GM19239 (cell line): ENCODE measurements at places on chromosomes 13 and 19.

- no peak for DNase-seq
These were observed 44.8 kb upstream of the FLT1 start for GRCh38 chr13:28539625-28540286.

DNA sequence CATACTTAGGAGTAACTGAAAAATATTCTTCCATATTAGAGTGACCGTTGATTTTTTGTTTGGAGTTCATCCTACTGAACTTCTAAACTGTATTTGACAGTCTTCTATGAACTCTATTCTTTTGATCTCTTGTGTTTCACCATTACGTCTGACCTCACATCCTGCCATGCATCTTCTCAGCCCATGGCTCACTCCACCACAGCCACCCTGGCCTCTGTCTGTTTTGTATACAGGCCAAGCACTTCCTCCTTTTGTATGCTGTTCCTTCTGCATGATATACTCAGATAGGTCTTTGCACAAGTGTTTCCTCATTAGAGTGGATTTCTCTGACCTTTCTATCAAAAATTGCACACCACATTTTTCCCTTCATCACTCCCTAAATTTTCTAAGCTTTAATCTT, 119.9 kb downstream of the MAB21L1 start:
- no peak for DNase-seq

DNA sequence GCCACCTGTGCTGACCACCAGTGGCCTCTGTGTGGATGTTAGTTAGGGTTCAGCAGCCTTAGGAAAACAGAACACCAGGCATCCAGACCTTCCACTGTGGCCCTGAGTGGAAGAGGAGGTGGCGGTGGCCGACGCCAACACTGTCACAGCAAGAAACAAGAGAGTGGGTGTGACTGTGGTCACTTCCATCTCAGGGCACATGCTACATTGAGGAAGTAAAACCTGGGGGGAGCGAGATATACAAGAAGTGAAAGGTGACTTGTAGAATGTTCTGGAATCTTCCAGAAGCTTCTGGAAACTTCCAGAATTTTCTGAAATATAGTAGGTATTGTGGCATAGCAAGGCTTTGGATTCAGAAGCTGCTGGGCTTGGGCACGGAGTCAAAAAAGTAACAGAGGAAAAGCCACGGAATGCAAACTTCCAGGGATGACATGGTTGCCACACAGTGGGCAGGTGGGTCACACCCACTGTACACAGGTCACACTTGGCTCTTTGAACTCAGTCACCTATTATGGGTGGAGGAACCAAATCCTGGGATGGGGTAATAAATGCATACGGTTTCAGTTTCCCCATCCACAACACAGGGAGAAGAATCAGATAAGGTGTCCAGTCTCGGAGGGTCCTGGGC, 24.3 kb downstream of the GNG7 start:
- DNase-seq = peak; percentile 65

DNA sequence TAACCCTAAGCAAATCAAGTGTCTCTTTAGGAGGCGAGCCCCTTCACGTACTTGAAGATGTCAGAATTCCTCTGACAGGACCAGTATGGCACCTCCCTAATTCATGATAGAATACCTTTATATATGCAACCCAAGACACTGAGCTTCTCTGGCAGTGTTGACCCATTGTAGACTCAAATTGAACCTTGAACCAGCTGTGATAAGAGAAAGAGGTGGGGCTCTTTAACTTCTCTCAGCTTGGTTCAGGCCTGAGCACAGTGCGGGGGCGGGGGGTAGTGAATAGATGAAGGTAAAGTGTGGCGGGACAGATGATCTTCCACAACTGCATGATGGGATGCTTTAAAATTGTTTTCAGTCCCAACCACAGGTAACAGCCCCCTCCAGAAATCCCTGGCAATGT, 12.1 kb downstream of the MBNL2 start:
- no peak for DNase-seq

DNA sequence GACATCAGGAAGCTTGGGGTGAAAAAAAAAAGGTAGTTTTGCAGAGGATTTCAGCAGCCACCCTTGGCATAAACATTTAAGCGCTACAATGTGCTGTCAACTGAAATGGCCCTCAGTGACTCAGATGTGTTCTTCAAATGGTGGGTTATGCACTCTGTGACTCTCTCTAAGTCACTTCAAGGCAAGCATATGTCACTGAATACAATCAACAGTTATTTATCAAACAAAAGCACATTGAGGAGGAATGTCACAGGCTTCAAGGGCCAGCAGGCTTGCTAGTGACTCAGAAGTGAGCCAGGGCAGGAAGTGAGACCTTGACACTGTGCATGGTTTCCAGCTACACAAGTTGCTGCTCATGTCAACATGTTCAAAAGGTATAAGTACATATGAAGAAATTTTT, 523.7 kb upstream of the HTR2A start:
- no peak for DNase-seq

GRCh38 chr19:17499648-17500446, 11.6 kb upstream of the PGLS start:
- DNase-seq = no peak

GRCh38 chr19:20367811-20368294, 197.7 kb downstream of the ZNF737 start:
- no peak for DNase-seq

GRCh38 chr13:27605610-27606200, 14.6 kb downstream of the LNX2 start:
- no peak for DNase-seq

DNA sequence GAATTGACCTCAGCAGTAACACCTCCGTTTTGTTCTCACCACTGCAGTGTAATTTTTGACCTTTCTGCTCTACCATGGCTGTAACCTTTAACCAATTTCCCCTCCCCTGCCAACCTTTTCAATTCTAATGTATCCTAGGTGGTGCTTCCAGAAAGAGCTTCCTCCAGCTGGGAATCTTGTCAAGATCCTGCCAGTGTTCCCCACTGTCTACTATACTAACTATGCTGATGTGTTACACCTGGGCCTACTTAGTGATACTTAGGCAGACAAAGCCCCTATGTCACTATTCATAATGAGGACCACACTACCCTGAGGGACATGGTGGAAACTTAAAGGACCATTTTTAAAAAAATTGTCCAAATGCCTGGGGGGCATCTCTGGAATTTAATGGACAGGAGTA, 41.0 kb downstream of the MBNL2 start:
- no peak for DNase-seq

GRCh38 chr13:50141375-50141975, 126.2 kb downstream of the KCNRG start:
- DNase-seq = no peak

GRCh38 chr19:44794610-44795009, 14.3 kb upstream of the BCAM start:
- DNase-seq = no peak

DNA sequence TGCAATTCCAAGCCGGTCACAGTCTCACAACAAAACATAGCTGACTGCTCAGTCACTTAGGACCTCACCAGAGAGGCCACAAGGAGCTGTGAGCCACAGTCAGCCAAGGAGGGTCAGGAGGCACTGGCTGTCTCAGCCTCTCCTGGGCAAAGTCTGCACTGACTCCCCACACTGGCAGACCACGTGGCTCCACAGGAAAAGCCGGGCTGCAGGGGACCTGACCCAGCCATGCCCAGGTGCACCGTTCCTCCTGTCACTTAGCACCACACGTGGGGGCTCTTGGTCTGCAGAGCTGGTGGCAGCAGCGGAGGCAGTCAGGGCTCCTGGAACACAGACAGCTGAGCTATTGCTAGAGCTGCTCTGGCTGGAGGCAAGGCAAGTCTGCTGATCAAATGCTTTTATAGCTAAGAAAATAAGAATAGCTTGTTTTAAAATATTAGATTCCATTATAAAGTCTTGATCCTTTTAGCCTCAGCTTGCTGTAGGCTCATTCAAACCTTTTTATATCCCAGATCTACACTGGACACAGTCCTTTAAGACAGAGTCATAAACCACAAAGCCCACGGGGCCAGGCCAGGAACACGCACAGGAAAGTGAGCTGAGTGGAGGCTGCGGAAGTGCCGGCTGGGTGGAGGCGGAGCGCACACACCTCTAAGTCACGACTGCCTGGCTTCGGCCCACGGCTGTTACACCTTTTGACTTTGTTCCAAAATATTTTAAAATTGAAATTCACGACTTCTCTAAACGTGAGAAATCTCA, 744.1 kb downstream of the UQCRFS1 start:
- DNase-seq = no peak

DNA sequence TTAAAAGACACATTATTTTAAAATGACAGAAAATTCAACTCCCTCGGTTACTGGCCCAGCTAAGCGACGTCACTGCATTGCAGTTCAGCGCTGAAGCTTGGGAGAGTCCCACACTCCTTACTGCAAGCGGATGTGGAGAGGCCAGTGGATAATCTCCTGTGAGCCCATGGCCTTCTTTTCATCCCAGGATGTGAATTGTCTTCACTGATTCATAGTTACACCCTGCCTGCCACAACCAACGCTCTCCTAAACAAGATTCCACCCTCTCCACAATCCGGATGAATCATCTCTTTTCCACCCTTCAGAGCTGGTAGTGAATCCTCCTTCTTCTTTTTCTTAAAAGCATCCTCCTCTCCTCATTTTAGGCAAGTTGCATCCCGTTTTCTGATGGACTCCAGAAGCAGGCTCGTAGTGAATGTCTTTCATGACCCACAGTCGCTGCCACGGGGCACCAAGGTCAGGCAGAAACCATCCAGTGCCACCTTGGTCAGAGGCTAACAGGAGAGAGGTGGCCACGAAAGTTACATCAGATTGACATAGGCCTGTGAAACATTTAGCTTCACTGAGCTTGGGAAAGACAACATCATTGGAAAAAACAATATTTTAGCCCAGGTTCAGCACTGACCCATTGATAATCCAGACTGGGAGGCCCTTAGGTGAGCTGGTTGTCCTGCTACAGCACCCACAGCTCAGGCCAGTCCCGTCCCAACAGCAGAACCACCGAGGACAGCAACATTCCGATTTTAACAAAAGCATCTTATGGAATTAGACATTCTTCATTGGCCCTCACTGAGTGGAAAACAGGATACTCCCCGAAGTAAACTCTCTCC, 2.0 kb downstream of the GJB2 start:
- DNase-seq = no peak

DNA sequence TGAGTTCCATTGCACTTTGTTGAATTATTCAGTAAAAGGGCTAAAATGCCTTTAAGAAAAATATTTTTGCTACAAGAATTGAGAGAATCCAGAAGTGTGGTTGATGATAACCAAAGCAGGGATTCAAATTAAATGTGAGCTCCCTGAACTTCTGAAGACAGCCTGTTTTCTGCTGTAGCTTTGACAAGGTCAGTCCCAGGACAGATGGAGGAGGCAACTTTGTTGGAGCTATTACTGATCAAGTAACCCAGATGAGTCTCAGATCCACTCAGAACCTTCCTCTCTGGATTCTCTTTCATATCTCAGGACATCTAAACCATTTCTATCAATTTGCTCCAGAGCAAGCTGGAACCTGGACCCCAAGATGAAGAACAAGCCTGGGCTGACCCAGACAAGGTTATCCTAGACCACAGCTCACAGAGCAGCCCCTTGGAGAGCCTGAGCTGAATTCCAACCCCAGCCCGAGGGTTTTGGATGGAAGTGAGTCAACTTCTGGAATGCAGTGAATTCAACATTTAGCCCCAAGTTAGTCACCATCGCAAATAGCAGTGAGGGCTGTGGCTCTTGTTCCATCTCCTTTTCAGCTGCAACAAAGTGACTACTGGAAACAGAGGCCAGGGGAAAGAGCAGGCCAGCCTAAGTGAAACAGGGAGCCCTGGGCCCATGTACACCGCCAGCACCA, 137.8 kb upstream of the TSC22D1 start:
- DNase-seq = no peak

DNA sequence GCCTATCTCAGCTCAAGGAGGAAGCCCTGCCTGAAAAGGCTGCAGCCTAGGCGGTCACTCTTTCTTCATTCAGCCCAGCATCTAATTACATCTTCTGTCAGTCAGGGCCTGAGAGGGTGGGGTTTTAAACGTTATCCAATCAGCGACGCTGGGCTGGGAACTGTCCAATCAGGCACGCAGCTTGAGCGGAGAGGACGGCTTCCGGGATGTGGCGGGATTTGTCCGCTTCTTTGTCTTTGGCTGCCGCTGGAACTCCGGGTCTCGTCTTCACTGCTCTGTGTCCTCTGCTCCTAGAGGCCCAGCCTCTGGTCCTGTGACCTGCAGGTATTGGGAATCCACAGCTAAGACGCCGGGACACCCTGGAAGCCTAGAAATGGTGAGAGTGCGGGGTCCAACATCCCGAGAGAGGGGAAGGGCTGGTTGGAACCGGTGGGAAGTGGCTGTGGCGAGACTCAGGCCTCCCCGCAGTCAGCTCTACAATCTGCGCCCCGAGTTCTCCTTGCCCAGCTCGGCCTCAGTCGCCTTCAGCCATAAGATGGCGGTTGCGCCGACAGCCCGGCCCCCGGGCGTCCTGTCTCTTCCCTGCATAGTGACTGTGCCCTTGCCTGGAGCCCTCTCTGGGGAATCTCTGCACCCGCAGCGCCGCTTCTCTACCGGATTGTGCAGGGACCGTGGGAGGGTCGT, at the start of gene ZNF738:
TSS of gene ZNF738 (plus strand) at position 233 of the 684 bp plus-strand sequence. CDS start at position 374, 141 bp downstream.
- peak; percentile 57 for DNase-seq

DNA sequence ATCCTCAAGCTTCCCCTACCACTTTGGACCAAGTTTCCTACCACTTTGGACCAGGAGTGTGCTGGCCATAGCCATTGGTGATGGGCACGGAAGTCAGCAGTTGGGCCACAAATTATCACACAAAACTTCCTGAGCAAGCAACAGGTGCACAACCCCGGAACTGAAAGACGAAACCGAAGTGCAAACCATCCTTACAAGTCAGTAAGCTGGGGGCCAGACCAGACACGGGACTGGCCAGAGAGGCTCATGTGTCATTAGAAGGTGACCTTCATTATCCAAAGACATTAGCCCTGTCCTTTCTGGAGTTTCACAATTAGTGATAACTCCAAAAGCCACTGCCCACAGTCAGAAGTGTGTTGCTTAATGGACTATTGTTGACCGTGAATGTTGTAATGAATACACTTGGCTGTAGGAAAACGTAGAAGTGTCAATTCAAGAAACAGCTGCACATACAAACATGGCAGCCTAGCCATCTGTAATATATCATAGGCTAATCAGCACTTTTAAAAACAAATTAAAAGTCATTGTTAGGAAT, 244.1 kb upstream of the IRS2 start:
- no peak for DNase-seq

DNA sequence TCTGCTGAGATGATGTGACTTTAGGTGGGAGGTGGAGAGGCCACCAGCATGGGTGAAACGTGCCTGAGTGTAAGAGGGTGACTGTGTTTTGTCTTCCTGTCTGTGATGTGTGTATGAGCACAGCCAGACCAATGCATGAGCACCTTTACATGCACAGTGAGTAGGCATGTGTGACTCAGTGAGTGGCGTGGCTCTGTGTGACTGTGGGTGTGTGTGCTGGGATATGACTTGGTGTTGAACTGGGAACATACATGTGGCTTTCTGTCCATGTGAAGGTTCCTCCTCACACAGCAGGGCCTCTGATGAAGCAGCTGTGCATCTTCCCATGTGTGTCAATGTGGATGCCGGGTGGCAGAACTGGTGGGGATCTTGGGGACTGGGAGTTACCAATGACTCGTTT, 19.9 kb upstream of the LGALS13 start:
- no peak for DNase-seq

GRCh38 chr19:6333439-6333838, at the start of gene ACER1:
Gene ACER1 (minus strand): TSS chr19:6333612. CDS start chr19:6333551, 61 bp downstream.
- DNase-seq = no peak

GRCh38 chr19:45607071-45608029, 5.3 kb upstream of the GPR4 start:
- peak; percentile 50 for DNase-seq

- DNase-seq = no peak
These were observed 15.6 kb downstream of the EMP3 start for GRCh38 chr19:48340995-48341394.

- no peak for DNase-seq
These were observed 246.1 kb downstream of the DCT start for GRCh38 chr13:94233401-94233800.
